Suprapubic skin (tissue), 4 donors: ENCODE measurements at places on chromosomes 12 and 14.
A peak's percentile ranks its signal among the peaks of the same experiment; 100 is the strongest.

GRCh38 chr12:130603396-130603965, 112.6 kb downstream of the RIMBP2 start:
- no peak for DNase-seq

DNA sequence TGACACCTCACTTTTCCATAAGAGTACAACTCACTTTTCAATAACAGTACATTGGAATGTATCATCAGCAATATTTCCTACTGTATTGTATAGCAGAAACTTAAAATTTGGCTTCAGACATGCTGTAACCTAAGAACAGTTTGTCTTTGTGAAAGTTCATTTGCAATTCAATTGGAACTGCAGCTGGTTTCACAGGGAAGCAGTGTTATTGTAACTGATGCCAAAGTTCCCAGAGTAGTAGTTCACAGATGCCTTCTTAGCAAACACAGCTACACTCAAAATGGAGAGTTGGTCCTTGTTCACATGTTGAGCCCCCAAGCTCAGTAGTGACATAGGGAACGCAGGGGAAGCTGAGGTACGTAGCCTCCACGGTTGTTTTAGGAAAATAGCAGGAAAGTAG, 23.3 kb downstream of the PPP1R36 start:
- DNase-seq = no peak

DNA sequence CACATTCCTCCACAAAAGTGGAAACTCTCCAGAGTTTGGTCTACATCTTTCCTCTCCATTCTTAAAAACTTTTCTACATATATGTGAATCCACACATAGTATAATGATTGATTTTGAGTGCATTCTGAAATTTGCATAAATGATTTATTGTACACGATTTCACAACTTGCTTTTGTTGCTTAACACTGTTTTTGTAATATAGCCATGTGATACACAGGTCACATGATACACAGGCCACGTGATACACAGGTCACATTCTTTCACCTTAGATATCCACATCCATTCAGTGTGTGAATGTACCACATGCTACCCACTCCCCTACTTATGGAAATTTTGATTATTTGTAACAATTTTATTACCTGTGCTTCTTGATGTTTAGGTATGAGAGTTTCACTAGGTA, 319.1 kb downstream of the ZFP36L1 start:
- DNase-seq = no peak

GRCh38 chr12:108326254-108326750, 12.8 kb downstream of the CMKLR1 start:
- no peak for DNase-seq

DNA sequence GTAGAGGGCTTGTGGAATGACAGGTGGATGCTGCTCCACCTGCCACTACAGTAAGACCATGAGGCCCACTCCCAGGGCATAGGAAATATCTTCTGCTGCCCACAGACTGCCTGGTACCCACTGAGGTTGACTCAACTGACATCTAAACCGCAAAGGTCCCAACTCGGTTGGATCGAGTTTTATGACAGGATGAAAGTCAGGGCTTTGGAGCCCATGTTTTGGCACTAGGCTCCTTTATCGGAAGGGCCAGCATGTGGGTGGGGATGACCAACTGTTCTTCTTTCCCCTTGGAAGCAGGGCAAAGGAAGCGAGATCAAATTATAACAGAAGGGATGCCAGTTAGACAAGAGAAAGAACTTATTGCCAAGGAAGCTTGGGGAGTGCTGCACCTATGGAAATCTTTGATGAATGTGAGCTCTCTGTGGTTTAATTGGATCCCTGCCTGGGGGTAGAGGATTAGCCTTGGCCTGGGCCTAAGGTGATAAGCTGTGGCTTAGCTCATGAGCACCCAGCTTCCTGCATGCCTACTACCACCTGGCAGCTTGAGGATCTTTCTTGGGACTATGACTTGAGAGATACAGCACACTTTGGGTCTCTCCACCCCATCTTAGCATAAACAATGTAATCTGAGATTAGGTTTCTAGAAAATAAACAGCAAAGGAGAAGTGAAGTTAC, 121.8 kb downstream of the KCNA5 start:
- DNase-seq = no peak

DNA sequence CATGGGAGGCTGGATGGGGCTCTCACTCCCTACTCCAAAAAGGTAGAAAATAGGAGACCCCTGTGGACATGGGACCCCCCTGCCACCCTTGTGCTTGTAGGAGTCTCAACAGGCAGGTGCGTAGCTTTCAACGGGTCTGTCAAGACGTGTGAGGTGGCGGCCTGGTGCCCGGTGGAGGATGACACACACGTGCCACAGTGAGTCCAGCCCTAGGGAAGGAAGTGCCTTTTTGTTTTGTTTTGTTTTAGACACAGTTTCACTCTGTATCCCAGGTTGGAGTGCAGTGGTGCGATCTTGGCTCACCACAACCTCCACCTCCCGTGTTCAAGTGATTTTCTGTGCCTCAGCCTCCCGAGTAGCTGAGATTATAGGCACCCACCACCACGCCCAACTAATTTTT, 12.9 kb downstream of the P2RX4 start:
- no peak for DNase-seq

GRCh38 chr14:101491841-101492240, 69.5 kb upstream of the DIO3 start:
- DNase-seq = peak; percentile 23
